Vagina (tissue), 2 donors: ENCODE measurements at places on chromosomes 16 and 17.

DNA sequence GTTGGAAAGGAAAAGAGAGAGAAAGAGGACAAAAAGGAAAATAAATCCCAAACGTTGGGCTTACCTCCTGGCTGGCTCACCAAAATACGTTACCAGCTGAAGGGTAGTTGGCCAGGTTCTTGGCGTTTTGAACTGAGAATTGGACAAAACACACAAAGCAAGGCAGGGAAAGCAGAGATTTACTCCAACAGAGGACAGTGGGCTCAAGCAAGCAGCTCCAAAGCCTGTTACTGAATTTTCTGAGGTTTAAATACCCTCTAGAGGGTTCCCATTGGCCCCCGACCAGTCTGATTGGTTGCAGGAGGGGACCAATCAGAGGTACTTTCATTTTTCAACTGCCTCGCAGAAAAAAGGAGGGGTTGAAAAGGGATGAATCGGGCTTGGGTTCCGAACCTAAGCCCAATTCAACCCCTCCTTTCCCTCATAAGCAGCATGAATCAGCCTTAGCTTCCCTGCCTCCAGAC lies 55.6 kb upstream of the ALOX12 start:
- no peak for DNase-seq

DNA sequence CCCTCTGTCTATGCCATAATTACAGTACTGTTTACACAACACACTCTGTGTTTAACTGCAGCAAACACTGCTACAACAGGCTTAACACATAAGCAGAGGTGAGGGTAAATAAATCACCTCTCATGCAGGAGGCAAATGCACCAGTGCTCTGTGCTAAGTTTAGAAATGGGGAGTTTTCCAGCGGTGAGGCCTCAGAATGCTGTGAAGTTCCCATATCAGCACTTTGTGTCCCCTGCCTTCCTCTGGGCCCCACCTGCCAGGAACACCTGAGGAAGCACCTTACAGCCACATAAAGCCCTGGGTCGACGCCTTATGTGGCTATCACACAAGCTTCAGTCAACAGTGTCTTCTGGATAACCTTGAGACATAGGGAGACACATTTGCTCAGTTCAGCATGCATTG lies 304.5 kb downstream of the HAPSTR1 start:
- DNase-seq, result no peak

DNA sequence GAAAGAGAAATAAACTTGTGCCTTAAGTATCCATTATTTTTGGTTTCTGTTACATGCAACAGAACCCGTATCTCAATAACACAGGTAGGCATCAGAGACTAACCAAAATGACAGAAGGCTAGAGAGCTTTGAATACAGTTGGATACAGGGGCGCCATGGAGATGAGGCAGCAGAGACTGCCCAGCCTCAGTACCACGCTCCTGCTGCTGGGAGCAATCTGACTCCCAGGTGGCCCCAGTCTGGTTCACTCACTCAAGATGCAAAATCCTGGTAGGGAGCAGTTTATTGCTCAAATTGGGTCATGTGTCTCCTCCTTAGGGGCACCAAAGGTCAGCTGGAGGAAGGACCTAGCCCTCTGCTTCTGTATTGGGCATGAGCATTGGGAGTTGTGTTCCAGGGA lies 218.9 kb downstream of the USP22 start:
- DNase-seq, result no peak

- no peak for DNase-seq
Observed at GRCh38 chr16:6728381-6728780, 604.3 kb upstream of the RBFOX1 start.
